Stimulated activated CD8-positive, alpha-beta memory T cell treated with anti-CD3 and anti-CD28 coated beads, Interleukin-2, amount 100 ng/mL, for 1 hour (primary cell): ENCODE measurements at places on chromosomes 3 and 15.

- DNase-seq, result no peak
These were observed 53.1 kb upstream of the GK5 start for GRCh38 chr3:142278451-142278850.

DNA sequence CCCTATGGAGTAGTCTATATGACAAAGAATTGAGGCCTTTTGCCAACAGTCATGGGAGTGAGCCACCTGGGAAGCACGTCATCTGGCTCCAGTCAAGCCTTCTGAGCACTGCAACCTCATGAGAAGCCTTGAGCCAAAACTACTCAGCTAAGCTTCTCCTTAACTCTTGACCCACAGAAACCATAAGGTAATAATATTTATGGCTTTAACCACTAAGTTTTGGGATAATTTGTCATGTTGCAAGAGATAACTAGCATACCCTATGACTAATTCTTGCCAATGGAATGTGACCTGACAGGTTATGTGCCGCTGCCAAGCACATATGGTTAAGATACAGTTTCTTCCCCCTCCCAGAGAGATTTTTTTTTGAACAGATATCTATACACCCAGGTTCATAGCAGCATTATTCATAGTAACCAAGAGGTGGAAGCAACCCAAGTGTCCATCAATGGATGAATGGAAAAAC lies 11.8 kb upstream of the SLC6A11 start:
- no peak for DNase-seq

- DNase-seq, result no peak
These were observed 116.4 kb downstream of the PDCD6IP start for GRCh38 chr3:33914731-33915379.

- no peak for DNase-seq
These were observed 57.9 kb downstream of the PRICKLE2 start for GRCh38 chr3:64167351-64167750.

GRCh38 chr15:92914768-92915221 lies 14.7 kb downstream of the CHD2 start:
- DNase-seq, result no peak

DNA sequence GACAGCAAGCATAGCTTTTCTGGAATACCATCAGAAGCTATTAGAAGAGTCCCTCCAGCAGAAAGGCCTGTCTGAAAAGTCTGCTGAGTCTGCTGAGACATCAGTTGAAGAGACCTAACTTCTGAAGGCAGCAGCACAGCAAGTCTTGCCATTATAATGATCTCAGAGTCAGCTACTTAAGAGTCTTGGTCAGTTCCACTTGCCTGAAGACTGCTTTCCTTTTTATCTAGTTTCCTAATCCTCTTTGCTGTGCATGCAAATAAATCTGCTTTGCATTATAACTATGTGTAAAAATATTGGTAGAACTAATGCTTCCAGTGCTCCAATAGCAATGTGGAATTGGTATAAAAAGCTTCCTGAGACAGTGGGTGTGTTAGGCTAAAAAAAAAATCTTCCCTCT lies 34.9 kb upstream of the CPOX start:
- no peak for DNase-seq

GRCh38 chr3:65246561-65246960 lies 558.8 kb upstream of the ADAMTS9 start:
- DNase-seq, result no peak

DNA sequence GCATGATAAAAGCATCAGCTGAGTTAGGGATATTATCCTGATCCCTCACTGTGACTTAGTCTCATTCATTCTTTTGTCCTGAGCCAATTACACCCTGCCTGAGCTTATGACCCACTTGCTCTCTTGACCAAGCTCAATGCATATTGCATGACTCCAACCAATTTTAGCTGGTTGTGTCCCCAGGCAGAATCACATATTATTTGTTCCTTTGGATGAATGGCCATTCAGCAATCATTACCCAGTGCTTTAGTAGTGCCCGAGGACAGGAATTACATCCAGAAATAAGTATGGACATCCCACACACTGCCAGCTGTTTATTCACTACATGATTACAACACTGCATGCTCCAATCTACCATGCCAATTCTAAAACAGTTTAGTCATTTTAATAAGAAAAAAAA lies 322.5 kb downstream of the ZBBX start:
- no peak for DNase-seq

- no peak for DNase-seq
These were observed 129.5 kb upstream of the ABI3BP start for GRCh38 chr3:101122681-101123080.

GRCh38 chr3:177928172-177928873 lies 607.9 kb upstream of the KCNMB2 start:
- DNase-seq, result no peak

DNA sequence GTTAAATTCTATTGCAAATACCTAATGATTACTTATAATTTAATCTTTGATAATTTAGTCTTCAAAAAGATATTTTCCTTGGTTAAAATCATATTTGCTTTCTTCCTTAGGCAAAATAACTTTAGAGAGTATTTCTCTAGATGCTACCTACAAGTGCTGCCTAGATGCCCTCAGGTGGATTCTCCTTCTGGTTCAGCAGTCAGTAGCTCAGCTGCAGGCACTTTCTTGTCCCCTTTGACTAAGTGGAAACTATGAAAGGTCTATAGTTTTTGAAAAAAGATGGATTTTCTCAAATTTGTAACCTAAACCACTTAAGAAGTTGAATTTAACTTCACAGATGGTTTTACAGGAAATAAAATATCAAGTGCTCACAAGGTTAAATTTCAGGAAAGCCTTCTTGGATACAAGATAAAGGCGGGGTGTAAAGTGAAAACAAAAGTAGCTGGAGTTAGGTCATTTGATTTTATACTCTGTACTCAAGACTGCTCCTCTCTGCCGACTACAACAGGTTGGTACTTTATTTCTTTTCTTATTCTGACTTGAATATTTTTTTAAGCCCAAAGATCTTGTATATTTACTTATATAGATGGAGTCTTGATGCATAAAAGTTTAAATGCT lies at the start of gene ACKR4:
Gene ACKR4 (plus strand): TSS at position 455 of the 618 bp plus-strand sequence. CDS start 3,128 bp downstream, outside the sequence.
- no peak for DNase-seq

- DNase-seq, result no peak
These were observed 169.4 kb downstream of the IGF1R start for GRCh38 chr15:98817745-98818144.
